ENCODE measurements at places on chromosomes 7 and 10.
A peak's percentile ranks its signal among the peaks of the same experiment; 100 is the strongest.

DNA sequence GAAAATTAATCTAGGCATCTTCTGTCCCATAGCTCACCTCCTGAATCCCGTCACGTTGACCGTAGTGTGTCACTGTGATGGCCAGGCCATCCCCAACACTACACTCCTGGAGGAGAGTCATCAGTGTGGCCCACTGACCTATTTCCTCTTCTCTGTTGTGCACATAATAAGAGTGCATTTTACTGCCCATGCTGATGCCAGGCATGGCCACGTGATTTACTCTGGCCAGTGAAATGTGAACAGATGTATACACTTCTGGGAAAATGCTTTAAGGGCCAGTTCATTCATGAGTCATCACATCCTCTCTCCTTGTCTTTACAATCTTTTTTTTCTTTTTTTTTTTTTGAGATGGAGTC, 101.9 kb upstream of the PIP4K2A start:
- DNase-seq: no peak

DNA sequence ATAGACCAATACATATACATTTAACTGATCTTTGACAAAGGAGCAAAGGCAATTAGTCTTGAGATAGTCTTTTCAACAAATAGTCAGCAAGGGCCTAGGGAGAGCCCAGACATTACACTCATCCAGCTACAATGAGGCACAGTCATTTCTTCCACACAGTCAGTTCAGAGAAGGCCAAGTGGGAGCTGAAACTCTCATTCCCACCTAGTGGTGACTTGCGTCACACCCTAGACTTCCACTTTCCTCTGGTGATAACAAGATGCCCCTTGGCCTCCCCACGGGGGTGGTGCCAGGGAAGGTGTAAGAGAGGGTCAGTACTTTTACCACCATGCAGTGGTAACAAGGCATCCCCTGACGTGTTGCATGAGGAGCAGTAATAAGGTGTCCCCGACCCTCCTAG, 8.0 kb downstream of the FRMPD2 start:
- DNase-seq: no peak

DNA sequence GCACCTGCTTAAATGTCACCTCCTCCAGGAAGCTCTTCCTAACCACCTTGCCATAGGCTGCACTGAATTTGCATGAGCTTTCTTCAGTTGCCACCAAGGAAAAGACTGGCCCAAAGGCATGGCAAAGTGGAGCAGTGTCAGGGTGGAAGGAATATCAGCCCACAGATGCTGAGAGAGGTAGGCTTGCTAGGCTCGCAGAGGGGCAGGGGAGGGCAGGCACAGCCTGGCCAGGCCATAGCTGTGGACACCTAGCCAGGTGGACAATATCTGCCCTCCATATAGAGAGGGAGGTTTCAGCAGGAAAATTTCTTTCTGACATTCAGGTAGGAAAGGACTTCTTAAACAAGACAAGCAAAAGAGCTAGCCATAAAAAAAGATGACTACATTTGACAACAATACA, 166.3 kb downstream of the GRID1 start:
- DNase-seq: no peak

DNA sequence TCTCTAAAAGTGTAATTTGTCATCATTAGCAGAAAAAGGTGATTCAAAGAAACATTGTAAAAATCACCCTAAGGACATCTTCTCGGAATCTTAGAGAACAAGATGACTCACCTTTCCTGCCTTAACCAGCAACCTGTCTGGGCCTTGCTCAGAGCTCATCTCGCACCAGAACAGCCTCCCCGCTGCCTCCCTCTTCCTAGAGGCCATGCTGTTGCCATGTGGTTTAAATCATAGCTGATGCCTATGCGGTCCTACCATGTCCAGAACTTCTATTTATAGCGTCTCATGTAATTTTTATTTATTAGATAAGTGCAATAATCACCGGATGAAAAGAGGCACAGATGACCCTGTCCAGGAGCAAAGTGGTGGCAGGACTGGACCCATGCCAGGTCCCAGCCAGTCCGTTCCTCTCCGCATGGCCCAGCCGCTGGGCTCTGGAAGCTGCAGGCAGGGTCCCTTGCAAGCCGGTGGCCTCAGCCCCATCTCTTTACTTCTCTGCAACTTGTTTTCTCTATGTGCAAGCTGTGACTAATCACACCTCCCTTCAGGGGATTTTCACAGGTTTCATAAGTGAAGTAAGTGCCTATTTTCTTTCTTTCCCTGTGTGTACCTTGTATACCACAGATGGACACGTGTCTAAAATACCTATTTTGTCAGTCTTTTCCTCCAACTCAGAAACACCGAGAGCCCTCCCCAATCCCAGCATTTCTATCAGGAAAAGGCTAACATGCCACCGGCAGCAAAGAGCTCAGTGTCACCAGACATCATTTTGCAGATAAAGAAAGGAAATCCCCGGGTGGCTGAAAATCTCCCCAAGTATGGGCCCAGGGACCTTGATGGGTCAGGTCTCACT, 27.1 kb downstream of the KLF6 start:
- DNase-seq: no peak

GRCh38 chr7:155311826-155312537, 14.3 kb downstream of the INSIG1 start:
- DNase-seq: no peak

- no peak for DNase-seq
Measured at GRCh38 chr7:116426428-116427156, 72.9 kb upstream of the CAV2 start.

GRCh38 chr7:47264021-47264651, 317.8 kb downstream of the TNS3 start:
- DNase-seq: no peak

- peak; percentile 80 for DNase-seq
Measured at GRCh38 chr7:30510124-30511075, 5.8 kb upstream of the GGCT start.

DNA sequence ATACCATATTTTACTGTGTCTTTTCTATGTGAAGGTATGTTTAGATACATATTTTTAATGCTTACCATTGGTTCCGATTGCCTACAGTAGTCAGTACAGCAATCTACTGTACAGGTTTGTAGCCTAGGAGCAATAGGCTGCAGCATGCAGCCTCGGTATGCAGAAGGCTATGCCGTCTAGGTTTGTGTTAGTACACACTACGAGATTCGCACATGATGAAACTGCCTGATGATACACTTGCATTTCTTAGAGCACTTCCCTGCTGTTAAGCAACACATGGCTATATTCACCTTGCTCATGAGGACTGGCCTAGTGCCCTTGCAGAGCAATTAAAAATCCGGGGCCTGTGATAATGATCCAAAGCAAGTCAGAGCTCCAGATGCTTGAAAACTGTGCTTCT, 62.4 kb downstream of the MKX start:
- no peak for DNase-seq

GRCh38 chr10:128567551-128567950, 441.3 kb upstream of the MKI67 start:
- no peak for DNase-seq

DNA sequence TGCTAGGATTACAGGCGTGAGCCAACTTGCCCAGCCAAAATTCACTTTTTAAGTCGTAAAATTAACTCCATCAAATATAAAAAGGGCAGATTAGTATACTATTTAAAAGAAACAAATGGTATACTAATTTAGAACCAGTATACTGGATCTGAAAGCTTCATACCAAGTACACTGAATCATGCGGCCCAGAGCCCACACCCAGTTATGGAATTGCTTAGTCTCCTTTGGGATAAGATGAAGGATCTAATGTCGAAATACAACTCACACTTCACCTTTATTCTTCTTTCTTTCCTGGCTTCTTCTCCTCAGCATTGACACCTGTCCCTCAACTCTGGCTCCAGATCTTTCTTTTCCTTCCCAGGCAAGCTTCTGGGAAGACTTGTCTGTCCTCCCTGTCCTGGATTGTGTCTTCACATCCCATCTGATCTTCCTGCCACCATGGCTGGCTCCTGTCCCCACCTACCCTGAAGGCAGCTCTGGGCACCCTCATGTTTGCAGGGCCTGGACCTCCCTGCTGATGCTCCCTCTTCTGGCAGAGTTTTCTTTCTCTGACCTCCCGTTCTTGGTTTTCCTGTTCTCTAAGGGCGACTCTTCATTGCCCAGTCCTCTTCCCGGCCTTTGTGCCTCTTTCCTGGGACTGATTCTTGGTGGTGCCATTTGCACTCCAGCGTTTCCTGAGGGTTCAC, 57.8 kb upstream of the CTBP2 start:
- DNase-seq: no peak

DNA sequence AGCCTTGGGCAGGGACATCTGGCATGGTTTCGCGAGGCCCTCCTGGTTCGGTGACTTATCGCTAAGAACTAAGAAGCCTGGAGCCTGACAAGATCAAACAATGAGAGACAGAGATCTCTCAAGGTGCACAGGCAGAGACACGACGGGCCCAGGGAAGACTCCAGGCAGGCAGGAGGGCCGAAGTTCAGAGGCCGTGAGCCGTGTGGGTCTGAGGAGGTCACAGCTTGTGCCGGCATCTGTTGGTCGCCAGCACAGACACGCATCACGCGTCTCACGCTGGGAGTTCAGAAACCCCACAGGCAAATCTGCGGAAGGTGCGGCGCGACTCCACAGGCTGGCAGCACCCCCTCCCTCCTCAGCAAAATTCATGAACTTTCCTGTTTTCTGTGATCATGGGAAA, 314.0 kb downstream of the DNAJB6 start:
- DNase-seq: no peak

DNA sequence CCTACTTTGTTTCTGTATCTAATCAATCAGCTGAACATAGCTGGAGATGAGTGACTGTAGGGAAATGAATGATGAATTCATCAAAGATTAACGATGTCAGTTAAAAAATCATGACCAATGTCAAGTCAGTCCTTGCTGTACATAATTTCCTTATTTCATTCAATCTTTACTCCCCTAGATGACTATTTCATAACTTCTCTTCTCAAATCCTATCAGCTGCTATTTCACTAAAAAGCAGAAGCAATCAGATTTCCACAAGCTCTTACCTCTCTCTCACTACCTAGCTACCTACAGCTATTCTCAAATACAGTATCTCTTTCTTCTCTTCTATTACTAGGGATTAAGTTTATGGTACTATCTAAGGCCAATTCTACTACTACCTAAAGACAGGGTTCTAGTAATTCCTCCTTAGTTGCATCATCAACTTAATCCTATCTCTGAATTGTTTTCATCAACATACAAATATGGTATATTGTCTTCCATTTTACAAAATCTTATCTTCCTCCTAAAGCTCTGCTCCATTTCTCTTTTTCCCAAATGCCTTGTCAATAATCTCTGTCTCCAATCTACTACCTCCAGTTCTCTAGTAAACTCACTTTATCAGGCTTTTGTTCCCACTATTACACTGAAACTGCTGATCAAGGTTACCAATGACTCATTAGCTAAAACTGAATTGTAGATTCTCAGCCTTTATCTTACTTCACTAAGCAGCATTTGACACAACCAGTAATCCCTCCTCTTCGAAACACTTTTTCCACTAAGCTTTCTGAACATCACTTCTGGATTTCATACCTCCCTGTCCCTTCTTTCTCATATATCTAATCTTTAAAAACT, 28.4 kb downstream of the JMJD1C start:
- DNase-seq: no peak

DNA sequence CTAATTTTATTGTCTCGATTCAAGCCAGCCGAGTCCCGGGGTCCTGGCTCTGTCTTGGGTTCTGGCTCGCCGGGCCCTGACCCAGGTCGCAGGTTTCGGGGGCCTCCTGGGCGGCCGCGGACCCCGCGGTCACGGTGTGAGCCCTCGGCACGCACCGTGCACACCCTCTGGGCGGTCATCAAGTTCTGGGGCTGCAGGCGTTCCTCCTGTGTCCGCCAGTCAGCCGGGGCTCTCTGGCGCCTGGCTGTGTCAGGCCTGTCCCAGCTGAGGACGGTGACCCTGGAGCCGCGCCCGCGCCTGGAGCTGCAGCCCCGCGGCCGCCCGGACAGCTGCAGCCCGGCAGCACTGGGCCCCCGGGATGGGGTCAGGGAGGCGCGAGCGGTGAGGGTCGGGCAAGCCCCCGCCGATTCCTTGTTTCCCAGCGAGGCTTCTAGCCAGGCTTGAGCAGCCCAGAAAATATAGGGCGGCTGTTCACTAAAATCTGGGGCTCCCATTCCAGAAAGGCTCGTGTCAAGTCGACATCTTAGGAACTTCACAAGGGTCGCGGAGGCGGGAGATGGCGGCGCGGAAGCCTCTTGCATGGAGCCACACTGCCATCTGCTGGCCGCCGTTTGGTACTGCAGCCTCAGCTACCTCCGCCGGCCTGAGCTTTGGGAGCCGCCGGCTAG, 4.2 kb upstream of the HOXA7 start:
- DNase-seq: peak; percentile 95

GRCh38 chr10:103752680-103753248, 102.6 kb downstream of the SH3PXD2A start:
- DNase-seq: peak; percentile 73

DNA sequence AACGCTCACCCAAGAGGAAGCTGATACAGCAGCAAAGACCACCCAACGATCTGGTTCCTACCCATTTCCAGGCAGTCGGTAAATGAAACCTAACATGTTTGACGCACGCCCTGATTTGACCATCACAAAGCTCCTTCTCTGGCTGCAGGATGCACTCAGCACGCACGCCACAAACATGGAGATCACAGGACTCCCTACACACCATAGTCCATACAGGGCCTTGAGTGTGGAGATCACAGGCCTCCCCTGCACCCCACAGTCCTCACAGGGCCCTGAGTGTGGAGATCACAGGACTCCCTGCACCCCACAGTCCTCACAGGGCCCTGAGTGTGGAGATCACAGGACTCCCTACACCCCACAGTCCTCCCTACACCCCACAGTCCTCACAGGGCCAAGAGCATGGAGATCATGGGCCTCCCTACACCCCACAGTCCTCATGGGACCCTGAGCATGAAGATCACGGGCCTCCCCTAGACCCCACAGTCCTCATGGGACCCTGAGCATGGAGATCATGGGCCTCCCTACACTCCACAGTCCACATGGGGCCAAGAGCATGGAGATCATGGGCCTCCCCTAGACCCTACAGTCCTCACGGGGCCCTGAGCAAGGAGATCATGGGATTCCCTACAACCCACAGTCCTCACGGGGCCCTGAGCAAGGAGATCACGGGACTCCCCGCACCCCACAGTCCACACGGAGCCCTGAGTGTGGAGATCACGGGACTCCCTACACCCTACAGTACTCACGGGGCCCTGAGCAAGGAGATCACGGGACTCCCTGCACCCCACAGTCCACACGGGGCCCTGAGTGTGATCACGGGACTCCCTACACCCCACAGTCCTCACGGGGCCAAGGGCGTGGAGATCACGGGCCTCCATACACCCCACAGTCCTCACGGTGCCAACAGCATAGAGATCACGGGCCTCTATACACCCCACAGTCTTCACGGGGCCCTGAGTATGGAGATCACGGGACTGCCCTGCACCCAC, 409.2 kb downstream of the DNAJB6 start:
- no peak for DNase-seq

GRCh38 chr7:26815426-26815825, 49.0 kb downstream of the SKAP2 start:
- no peak for DNase-seq

GRCh38 chr7:50281680-50282445, 22.7 kb upstream of the IKZF1 start:
- DNase-seq: peak; percentile 81
